ENCODE measurements at places on chromosomes 2 and 18.

DNA sequence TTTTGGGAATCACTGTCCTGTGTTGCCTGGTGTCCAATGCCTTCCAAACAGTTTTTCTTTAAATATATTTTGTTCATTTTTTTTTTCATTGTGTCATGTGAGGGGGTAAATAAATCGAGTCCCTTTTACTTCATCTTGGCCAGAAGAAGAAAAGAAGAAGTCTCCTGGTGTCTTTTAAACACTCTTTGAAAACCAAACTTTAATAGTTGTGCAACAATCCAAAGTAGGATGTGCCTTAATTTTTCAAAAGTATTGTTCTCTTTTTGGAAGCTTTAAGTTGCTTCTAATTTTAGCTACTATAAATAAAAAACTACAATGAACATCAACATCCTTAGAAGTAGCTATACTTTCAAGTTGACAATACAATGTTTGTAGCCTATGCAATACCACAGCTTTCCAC is 154.9 kb downstream of the ATAD2B start:
- no peak for DNase-seq

DNA sequence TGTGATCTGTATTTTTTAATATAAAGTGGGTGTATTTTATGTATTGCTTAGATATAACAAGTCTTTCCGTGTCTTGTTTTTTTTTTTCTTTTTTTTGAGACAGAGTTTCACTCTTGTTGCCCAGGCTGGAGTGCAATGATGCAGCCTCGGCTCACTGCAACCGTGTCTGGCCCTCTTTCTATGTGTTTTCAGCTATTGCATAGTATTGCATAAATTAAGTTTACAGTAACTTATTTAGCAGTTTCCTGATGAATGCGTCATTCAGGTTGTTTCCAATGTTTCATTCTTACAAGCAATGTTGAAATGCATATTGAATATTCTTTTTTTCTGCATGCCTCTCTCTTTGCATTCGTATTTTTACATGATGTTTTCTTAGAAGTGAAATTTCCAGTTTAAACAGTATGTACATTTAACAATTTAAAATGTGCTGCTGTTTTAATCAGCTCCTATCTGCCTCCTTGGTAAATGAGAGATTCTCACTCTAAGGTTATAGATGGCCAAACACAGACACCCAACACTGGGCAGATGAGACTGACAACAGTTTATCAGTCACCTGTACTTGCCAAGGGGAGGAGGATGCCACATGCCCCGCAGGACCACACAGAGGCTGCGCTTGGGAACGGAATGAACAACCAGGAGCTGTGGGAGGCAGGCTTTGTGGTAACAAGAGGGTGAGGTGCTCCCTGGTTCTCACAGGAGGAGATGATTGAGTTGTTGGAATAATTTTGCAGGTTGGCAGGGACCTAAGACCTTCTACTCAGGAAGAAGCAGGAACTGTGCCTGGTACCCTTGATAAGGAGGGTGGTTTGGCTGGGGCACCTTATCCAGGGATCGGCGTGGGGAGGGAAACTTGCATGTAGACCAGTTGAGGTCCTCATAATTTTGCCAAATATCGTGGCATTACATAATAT is 7.5 kb downstream of the SLC9A4 start:
- DNase-seq = no peak

DNA sequence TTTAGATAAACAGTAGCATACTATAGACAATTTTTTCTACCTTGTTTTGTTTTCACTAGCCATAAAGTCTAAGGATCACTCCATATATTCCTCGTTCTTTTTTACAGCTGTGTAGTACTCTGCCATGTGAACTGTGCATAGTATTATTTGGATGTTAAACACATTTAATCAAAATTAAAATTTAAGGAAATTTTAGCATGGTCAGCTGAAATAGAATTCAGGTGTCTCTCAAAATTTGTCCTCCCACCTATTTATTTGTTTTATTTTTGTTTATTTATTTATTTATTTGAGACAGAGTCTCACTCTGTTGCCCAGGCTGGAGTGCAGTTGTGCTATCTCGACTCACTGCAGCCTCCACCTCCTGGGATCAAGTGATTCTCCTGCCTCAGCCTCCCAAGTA is 46.4 kb upstream of the AAK1 start:
- no peak for DNase-seq

- DNase-seq = no peak
Measured at GRCh38 chr2:195360242-195360641, 296.8 kb upstream of the SLC39A10 start.

DNA sequence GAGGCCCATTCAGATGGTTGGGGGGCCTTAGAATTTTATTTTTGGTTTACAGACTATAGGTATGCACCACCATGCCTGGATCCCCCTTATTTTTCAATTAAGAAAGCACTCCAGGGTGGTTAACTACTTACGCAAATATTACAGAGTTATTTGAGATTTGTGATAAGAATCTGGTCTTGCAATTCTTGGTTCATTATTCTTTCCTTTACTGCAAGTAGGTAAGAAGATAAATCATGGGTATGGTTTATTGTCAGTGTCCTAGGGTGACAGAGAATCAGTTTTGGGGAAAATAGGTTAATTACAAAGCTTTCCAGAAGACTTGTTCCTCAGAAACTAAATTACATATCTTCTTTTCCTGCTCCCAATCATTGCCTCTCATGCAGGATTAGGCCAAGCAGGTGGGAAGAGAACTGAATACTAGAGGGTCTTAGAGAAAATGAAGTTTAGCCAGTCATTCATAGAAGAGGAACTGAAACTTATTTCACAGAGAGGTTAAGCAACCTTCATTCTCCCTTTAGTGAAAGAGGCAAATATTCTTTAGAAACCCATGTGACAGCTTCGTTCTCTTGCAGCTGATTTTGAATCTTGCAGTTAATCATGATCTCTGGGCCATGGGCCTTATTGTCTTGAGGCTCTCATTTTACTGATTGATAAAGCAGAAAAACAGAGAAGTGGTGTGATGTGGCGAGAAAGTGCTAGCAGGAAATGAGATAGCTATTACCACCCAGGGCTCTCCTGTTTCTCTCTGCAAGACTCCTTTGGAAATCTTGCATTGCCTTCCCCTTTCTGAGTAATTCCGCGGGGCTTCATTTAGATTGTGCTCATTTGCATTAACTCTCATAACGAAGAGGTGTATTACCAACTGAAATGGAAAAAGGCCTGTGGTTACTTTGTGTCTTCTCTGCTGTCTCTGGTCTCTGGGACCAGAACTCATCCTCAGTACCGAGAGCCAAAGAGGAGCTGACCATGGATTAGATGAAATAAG is 44.8 kb upstream of the ARHGAP25 start:
- DNase-seq = no peak

- no peak for DNase-seq
Measured at GRCh38 chr2:212505586-212505985, 33.0 kb downstream of the ERBB4 start.

DNA sequence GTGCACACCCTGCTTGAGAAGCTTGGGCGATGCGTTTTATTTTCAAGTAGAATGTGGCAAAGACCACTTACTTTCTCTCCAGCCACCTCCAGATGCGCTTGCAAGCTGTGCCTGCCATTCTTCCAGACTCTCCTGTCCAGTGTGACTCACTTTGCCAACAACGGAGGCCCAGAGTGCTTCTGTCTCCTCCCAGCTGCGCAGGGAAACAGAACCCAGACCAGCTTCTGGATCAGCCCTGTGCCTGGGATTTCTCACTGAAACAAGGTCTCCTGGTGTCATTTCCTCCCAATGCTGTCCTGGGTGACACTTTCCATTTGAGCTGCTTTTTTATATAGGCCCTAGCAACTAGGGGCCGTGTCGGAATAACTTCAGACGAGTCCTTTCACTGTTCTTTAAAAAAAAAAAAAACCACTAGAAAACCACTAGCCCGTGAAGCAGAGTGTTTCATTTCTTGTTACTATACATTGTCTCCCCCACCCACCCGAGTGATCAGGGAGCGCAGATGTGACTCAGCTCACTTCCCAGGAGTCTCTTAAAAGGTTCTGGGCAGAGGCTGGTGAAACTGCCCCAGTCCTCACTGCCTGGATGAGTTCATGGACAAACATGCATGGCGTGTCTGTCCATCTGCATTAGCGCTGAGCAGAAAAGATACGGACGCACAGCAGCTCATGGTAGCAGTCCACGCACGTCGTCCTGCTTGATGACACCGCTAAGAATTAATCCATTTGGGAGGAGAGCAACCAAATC is 25.3 kb upstream of the RPL31 start:
- DNase-seq = no peak

- no peak for DNase-seq
Measured at GRCh38 chr2:239953418-239954061, 71.6 kb downstream of the NDUFA10 start.

DNA sequence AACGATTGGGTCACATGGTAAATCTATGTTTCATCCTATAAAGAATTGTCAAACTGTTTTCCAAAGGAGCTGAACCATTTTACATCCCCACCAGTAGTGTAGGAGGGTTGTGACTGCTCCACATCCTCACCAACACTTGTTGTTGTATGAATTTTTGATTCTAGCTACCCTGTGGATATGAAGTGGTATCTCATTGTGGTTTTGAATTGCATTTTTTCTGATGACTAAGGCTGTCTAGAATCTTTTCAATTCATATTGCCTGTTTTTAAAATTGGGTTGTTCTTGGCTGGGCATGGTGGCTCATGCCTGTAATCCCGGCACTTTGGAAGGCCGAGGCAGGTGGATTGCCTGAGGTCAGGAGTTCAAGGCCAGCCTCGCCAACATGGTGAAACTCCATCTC is 44.5 kb downstream of the TXNL1 start:
- DNase-seq = no peak

- DNase-seq = no peak
Measured at GRCh38 chr2:227701556-227701955, 16.3 kb downstream of the SLC19A3 start.

- no peak for DNase-seq
Measured at GRCh38 chr2:147385600-147385999, 459.2 kb upstream of the ACVR2A start.

DNA sequence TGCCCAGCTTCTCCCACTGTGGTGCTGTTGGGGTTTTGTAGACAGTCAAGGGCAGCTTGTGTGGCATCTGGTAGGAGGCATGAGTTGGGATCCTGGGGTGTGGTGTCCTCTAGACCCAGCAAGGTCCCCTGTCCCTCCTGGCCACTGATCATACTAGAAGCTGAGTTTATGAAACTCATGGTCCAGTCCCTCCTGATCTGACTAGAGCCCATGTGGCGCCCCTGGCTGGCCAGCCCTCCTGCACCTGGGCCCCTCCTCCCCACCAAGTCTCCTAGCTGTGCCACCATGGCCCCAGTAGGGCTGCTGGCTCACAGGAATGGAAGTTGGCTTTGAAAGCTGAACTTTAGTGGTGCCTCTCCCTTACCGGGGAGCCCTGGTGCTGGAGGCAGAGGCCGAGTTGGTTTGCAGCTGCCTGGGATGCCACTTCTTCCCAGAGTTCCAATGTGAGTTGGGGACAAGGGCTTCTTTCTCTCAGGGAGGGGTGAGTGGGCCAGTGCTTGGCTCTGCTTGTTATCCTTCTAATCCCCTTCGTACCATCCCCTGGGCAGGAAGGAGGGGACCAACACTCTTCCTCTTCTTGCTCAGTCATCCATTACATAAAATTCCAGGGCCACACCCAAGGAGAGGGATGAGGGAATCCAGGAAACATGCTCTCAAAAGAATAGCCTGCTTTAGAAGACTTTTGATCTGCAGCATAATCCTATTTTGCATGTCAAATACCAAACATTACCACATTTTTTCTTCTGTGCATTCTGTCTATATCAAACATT is 37.5 kb upstream of the HAAO start:
- no peak for DNase-seq

DNA sequence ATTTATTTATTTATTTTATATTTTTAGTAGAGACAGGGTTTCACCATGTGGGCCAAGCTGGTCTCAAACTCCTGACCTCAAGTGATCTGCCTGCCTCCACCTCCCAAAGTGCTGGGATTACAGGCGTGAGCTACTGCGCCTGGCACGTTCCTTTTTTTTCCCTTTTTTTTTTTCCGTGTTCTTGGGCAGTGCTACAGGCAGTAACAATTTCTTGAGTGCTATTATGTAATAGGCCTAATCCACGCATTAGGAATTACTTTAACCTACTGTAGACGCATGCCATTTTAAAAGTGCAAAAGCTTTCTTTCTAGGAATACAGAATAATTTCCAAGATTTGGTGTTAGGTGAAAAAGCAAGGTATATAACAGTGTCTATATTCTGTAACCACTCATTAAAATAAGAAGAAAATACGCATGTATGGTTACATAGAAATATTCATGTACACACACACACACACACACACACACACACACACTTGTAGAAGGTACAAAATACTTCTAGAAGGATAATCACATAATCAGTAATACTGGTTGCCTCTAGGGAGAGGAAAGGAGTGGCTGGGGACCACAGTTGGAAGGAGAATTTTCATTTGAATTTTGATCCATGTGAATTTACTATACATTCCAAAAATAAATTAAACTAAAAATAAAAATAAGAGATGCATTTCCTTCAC is 92.3 kb downstream of the METTL8 start:
- no peak for DNase-seq

DNA sequence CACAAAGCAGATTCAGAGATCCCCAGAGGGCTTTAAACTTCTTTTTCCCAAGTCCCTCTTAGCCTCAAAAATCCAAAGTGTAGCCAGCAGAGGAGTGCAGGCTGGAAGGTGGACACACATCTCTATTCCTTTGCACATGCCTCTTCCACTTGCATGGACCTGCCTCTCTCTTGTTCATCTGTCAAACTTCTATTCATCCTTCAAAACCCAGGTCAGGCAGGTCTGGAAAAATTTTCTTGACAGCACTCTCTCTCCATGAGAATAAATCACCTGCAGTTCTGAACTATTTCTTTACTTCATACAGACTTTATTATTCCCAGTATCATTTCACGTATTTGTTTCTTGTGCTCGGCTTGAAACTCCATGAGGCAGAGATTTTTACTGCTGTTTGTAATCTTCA is 127.5 kb downstream of the SS18 start:
- no peak for DNase-seq

- DNase-seq = no peak
Measured at GRCh38 chr2:217851191-217852020, 151.4 kb downstream of the TNS1 start.

DNA sequence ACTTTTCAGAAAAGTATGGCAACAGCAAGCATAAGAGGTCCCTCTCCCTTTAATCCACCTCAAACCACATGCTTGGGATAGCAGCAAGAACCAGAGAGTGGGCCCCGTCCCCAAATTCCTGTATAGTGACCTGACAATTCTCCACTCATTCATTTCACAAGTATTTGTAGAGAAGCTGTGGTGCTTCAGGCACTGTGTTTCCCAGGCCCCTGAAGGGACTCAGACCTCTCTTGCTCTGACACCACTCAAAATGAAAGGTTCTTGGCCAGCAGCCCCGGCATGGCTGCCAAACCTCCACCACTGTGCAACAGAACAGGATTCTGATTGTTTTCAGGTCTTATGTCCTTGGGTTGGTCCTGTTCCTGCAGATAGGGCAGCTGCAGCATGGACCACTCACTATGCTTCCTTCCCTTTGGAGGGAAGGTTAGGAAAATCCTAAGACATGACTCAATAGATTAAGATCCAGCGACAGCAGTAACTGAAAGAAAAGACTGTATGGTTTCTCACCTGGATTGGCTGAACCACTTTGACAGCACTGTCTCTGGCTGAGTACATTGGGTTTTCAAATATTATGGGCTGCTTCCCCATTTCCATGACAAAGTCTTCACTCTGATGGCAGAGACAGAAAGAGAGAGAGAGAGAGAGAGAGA is 67.6 kb downstream of the DHRS9 start:
- no peak for DNase-seq

All from activated naive CD8-positive, alpha-beta T cell treated with anti-CD3 and anti-CD28 coated beads, Interleukin-2, amount 10 ng/mL, durations not matched to agents 7 days and 5 days (primary cell).